Jurkat, Clone E6-1 (cell line): ENCODE measurements at places on chromosomes 6 and 20.

DNA sequence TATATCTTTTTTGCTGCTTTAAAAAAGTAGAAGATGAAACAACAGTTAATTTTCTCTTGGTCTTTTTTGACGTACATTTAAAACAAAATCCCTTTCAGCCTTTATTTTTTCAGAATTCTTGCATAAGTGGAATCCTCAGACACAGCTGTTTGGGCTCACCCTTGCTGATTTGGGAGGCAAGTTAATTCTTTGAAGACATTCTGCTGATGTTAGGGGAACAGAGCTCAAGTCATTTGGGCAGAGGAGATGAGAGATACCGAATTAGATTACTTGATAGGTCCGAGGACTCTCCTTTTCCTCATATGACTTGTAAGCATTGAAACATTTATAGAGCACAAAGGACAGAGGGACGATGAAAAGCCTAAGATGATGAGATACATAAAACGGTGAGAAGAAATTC lies 567.9 kb upstream of the CITED2 start:
- DNase-seq = no peak

DNA sequence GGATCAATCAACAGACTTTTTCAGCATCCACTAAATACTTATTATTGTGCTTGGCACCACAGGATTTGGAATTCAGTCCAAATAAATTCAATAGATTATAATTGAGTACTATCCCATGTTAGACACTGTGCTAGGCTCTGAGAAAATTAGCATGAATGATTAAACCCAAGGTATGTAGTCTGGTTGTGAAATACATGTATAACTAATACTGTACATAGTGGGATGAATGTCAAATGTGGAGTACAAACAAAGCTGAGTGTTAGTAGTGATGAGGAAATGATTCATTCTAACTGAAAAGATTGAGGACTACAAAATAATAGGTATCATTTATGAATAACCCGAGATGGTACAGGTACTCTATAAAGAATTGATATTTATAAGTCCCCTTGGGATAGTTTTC lies 111.9 kb upstream of the FLRT3 start:
- no peak for DNase-seq

- no peak for DNase-seq
Measured at GRCh38 chr20:62472138-62472940, 3.5 kb downstream of the GATA5 start.

GRCh38 chr6:79431537-79431933 lies 105.7 kb downstream of the LCA5 start:
- no peak for DNase-seq

- no peak for DNase-seq
Measured at GRCh38 chr6:138869398-138869797, 73.5 kb downstream of the ECT2L start.

GRCh38 chr6:41846666-41847237 lies 48.4 kb downstream of the USP49 start:
- peak; percentile 54 for DNase-seq

DNA sequence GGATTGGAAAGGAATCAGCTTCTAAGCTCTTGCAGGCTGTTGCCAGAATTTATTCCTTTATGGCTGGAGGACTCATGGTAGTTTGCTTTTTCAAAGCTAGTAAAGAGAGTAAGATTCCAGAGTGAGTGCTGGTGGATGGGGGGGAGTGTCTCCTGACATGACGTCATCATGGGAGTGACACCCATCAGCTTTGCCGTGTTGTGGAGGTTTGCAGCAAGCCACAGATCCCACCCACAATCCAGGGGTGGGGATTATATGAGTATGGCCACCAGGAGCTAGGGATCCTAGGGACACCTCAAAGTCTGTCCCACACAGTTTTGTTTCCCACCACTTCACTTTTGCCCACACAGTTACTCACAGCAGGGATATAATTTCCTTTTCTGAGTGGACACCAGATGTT lies 28.7 kb upstream of the PMEPA1 start:
- no peak for DNase-seq

DNA sequence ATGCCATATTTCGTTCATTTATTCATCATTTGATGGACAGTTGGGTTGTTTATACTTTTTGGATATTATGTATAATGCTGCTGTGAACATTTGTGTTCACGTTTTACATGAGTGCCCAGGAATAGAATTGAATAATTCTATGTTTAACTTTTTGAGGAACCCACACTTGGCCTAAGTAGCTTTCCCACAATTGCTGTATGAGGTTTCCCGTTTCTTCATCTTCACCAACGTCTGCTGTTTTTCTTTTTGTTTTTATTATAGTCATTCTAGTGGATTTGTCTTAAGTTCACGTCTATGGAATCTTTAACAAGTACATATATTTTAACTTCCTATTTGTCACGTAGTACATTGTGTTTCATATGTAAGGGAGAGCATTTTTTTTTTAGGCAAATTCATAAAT lies 110.3 kb downstream of the JARID2 start:
- DNase-seq = no peak

DNA sequence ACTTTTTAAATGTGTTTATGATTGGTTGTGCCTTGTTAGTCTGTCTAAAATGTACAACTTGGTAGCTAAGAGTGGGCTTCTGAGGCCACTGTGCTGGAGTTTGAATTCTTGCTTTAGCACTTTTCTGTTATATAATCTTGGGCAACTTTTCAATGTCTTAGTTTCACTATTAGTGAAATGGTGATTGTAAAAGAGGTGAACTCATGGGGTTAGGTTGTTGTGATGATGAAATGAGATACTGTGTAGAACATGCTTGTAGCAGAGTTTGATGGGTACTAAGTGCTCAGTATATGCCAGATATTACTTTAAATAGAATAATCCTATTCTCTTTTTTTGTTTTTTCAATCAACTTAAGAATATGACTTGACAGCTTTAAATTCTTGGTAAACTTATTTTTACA lies 624.7 kb downstream of the CD109 start:
- DNase-seq = no peak
